ENCODE measurements at places on chromosomes 7 and 10.

GRCh38 chr10:12401466-12401865 lies 52.1 kb downstream of the CAMK1D start:
- DNase-seq: no peak

DNA sequence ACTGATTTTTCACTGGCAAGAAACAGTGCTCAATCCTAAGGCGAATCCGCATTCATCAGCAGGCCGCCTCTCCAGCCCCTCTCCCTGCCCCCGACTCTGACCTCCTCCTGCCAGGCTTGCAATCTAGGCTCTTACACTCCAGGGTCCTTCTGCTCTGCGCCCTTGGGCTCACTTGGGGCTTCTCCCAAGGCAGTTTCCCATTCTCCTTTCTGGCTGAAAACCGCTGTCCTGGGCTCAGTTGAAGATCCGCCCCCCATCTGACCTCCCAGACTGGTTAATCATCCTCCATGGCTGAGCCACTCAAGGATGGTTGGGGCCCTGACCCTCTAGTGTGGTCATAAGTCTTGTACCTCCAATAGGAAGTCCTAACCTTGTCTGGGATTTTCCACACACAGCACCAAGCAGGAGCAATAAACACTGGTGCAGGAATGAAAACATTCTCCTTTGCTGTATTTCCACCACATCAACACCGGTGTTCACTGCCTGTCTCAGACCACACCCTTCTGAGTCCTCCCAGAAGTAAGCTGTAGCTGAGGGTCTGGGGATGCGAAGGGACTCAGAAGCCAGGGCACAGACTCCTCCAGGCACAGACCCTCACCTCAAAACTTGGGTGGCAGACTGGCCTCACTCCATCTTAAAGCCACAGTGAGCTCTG lies 42.4 kb downstream of the TNS3 start:
- no peak for DNase-seq

DNA sequence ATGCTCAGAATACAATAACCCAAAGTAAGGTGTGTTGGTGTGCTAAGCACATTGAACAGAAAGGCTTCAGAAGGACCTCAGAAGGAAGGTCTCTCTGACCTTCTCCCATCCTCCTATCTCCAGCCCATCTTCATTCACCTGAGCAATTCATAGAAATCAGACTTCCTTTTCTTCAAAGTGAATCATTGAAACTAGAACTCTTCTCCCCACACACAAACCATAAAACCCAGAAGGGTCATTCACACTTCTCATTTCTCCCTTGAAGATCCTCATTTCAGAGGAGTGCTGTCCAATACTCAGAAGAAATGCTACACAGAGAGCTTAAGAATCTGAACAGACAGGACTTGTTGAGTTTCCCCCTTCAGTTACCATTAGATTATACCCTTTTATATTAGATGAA lies 89.5 kb downstream of the VWDE start:
- no peak for DNase-seq

- DNase-seq: no peak
Observed at GRCh38 chr10:7491949-7492659, 81.3 kb upstream of the SFMBT2 start.

DNA sequence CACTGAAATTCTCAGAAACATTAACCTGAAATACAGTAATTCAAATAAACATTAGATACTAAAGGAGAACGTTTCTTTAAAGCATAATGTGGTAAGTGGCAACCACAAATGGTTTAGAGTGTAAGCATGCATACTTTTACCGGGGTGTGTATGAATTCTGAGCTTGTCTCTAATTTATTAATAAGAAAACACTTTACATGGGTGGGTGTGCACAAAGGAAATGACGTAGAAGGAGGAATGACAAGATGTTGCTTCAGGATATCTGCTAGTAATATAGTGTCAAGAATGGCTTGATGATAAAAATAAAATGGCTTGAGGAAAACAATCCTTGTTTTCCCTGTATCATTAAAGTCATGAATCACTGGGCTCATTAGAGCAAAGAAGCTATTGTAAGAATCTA lies 92.5 kb downstream of the ARL4A start:
- DNase-seq: no peak

- DNase-seq: no peak
Observed at GRCh38 chr10:8051851-8052257, 2.6 kb upstream of the GATA3 start.

- no peak for DNase-seq
Observed at GRCh38 chr10:89481662-89482061, 53.7 kb downstream of the SLC16A12 start.
